ENCODE measurements at places on chromosomes 1 and 21. TPM values are rescaled to one million over a fixed set of nuclear protein-coding genes. Genes with fewer than 3 reads are reported as not detected.

C21orf58 gene
- 0.77 TPM for total RNA-seq

CD1D gene
- total RNA-seq, result 3.1 TPM

- DNase-seq, result no peak
Measured at GRCh38 chr1:18261891-18262290, 154.3 kb downstream of the IGSF21 start.

GRCh38 chr21:45581322-45581712 is 39.1 kb upstream of the SLC19A1 start:
- DNase-seq, result no peak

DNA sequence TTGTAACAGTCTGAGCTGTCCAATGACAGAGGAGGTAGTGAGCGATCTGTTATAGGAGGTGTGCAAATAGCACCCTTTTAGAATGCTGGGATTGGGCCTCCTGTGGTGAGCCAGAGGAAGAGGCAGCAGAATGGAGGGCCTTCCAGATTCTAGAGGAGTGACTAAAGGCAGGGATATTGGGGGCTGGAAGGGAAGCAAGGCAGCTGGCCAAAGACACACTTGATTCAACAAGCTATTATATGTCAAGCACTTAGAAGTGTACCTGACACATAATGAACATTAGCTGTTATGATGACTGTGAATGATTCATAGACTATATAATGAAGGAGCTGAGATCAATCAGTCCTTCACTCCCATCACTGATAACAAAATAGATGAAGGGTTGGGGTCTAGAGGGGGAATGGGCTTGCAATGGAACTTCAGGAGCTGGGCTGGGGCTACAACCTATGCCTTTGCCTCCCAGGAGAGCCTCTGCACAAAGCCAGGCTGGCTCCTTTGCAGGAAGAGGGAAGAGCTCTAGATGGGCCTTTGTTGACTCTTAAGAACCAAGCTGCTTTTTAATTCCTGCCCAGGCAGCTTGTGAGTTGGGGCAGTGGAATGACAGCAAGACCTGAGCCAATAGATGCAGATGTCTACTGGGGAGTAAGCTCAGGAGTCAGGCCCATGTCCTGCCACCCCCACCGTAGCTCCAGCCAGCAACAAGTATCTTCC is 2.3 kb upstream of the MKNK1 start:
- peak; percentile 92 for DNase-seq

- no peak for DNase-seq
Measured at GRCh38 chr1:154856049-154856448, 14.0 kb downstream of the KCNN3 start.

All from bronchial epithelial cell (primary cell).